Jurkat, Clone E6-1 (cell line): ENCODE measurements at places on chromosomes 4 and X.

GRCh38 chr4:75985116-75985515 lies 5.6 kb downstream of the SDAD1 start:
- DNase-seq = no peak

GRCh38 chr4:102285831-102286230 lies 59.5 kb downstream of the SLC39A8 start:
- no peak for DNase-seq

DNA sequence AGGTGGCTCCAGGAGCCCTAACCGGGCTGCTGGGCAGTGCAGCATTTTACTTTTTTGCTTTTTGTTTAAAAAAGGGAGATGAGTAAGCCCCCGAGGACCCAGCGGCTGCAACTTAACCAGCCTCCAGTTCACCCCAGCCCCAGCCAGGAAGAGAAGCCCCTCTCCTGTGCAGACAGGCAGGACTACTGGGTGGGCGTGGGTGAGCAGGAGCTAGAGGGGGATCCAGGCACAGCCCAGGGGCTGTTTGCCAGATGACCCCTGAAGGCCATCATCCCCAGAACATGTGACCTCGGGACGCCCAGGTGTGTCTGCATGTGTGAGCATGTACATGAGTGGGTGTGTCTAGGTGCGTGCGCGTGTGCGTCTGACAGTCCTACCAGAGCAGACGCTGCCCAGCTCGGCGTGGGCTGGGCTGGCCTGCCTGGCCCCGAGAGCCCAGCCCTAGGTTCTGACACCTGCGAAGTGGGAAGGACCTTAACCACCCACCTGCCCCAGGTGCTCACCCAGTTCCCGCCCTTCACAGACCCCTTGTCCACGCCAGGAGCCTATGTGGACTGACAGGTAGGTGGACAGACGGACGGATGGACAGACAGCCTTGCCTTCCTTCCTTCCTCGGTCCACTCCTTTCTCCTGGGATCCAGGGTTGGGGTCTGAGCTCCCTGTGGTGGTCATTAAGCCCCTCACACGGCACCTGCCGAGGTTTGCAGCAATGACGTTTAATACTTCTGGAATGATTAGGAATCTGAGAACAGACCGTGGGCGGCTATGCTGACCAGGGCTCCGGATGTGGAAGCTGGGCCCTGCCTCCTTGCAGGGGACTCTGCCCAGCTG lies 7.8 kb upstream of the HAUS3 start:
- DNase-seq = no peak

DNA sequence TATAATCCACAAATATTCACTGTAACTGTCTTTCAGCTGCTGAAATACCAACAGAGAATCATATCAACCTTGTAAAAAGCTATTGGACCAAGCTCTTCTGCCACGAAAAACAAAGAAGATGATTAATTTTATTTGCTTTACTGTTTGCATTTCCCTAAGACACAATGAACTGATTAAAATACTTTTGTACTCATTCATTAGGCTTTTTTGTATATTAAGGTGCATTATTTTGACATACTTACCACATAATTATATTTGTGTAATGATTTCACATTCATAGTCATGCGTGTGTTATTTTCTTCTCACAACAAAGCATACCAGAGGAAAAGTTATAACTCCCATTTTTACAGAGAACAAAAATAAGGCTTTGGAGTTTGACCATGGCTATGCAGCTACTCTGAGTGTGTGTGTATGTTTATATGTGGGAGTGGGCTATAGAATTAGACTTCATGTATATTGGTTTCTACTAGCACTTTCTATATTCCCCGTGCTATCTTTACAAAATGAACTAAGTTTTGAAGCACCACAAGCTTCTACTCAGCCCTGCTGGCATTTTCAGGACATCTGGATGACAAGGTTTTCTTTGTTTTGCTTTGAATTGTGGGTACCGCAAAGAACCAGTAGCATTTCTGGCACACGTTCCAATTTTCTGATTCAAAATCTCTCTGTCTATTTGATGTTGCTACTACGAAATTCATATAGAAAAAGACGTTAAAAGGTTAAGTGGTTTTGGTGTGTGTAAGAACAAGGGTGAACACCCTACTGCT lies 11.0 kb upstream of the FGF5 start:
- no peak for DNase-seq

DNA sequence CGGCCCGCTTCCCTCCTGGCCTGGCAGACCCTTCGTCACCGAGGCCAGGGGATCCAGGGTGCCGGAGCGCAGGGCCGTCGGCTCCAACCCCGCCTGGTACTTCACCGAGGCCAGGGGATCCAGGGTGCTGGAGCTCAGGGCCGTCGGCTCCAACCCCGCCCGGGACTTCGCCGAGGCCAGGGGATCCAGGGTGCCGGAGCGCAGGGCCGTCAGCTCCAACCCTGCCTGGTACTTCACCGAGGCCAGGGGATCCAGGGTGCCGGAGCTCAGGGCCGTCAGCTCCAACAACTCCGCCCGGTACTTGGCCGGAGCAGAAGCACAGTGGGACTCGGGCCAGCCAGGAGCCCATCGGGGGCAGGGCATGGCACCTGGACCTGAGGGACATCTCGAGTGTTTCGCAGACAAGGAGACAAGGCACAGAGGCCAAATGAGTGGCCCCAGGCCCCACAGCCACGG lies 85.1 kb downstream of the FAM53A start:
- DNase-seq = no peak

- DNase-seq = no peak
Observed at GRCh38 chrX:63768760-63769159, 16.3 kb downstream of the ARHGEF9 start.
